ENCODE measurements at places on chromosomes 12 and 14.

GRCh38 chr12:131118371-131118770, 164.7 kb downstream of the ADGRD1 start:
- DNase-seq: no peak

GRCh38 chr12:20282401-20282800, 85.9 kb upstream of the PDE3A start:
- DNase-seq: no peak

- DNase-seq: no peak
Observed at GRCh38 chr14:56217380-56218045, 99.3 kb downstream of the PELI2 start.

DNA sequence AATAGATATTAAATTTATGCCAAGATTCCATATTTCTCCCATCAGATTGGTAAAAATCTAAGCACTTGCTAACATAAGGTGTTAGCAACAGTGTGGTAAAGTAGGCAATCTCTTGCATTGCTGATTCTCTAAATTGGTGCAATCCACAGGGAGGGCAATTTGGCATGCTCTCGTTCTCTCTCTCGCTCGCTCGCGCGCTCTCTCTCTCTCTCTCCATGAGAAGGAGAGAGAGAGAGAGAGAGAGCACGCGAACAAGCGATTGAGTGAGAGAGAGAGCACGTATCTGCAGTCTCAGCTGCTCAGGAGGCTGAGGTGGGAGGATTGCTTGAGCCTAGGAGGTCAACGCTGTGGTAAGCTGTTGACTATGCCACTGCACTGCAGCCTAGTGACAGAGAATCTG, 25.9 kb downstream of the PSEN1 start:
- no peak for DNase-seq

- no peak for DNase-seq
Observed at GRCh38 chr12:28374556-28374955, 184.3 kb downstream of the CCDC91 start.

DNA sequence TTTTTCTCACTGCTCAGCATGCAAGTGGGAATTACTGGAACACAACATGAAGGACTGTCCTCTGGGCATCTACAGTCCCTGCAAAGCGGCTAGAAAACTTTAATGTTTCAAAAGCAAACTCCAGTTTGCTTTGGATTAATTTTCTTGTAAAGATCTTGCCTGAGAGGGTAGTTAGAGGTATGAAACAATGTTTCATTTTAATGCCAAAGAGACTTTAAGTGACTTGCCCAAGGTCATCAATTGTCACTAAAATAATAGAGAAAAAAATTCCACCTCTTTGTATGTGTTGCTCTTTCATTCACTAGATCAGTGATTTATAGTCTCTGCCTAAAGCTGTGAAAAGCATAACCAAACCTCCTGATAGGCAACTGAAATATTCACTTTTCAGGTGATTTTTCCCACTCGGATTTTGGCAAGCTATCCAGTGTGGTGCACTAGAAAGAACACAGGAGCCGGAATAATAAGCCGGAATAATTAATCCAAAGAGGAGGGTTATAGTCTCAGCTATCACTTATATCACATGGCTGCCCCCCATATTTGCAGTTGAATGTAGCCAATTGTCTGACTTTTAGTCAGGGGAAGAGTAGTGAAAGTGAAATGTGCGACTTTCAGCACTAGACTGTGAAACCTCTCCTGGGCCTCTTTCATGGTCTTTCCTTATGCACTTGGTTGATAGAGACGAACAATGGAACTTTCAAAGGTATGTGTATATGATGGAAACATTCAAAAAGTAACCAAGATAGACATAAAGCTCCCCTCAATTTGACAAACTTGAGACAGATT, 107.7 kb downstream of the SLC6A15 start:
- no peak for DNase-seq

DNA sequence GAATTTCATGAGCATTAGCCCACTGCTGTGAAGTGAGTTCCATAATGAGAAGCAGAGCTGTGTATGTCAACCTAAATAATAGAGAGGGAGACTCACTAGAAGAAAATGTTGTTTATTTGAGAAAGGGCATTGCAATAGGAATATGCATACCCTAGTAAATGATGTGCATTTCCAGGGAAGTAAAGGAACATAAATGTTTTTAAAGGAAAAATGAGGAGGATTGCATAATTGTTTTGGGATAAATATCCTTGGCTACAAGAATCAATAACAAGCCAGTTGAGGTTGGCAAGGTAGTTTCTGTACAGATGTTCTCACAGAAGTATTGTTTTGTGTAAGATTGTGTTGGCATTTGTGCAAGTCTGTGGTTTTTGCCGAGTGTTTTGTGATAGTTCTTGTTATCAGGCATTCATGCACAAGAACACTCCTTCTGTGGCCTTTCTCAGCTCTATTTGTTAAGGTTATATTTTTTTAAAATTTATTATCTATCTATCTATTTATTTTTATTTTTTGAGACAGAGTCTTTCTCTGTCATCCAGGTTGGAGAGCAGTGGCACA, 47.1 kb downstream of the EMP1 start:
- no peak for DNase-seq

DNA sequence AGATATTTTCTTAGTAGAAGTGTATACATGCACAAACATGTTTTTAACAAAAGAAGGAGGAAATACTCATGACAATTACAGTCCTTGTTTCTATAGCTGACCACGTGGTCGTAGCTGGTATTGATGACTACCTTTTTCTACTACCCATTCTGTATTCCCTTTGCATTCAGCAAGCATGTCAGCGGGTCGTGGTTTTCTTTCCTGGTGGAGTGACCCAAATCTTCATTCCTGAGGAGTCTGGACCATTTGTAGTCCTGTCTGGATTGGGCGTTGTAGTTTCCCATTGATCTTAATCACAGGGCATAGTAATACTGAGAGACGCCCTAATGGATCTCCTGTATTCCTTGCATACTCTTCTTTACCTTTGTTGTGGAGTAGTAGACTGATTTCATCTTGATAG, 472.1 kb upstream of the RGS6 start:
- DNase-seq: no peak

- DNase-seq: no peak
Observed at GRCh38 chr12:51887476-51888315, at the start of gene ANKRD33. Gene ANKRD33 (plus strand): TSS chr12:51888103. CDS start chr12:51888187, 84 bp downstream.

- no peak for DNase-seq
Observed at GRCh38 chr12:54987611-54988231, 3.2 kb upstream of the TESPA1 start.

DNA sequence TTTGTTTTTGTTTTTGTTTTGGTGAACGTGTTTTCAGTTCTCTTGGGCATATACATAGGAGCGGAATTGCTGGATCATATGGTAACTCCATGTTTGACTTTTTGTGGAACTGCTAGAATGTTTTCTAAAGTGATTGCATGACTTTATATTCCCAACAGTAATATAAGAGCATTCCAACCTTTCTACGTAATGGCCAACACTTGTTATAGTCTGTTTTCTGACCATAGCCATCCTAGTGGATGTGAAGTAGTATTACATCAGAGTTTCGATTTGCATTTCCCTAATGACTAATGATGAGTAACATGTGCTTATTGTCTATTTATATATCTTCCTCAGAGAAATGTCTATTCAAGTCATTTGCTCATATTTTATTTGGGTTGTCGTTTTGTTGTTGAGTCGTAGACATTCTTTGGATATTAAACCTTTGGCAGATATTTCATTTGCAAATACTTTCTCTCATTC, 268.7 kb downstream of the AEBP2 start:
- no peak for DNase-seq

- DNase-seq: no peak
Observed at GRCh38 chr14:81388336-81388735, 11.8 kb downstream of the STON2 start.

GRCh38 chr12:101637936-101638335, 43.2 kb downstream of the MYBPC1 start:
- no peak for DNase-seq

GRCh38 chr14:37669242-37669641, 73.8 kb downstream of the TTC6 start:
- no peak for DNase-seq

GRCh38 chr12:87020071-87020470, 763.9 kb upstream of the MGAT4C start:
- DNase-seq: no peak

DNA sequence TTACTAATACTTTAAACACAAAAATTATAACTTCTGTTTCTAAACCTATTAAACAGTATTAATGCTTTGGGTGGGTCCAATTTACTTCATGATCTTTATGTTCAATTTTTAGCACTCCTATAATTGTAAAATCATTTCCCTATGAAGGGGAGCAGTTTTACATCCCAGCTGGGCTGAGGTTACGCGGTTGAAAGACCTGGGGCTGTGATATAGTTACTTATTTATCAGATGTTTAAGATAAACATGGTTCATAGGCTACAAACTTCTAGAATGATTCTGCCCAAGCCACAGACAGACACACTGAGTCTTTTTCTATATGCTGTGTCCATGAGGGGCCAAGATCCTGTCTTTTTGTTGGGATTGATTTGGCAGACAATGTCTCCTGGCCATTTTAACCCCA, 44.4 kb downstream of the DYRK2 start:
- DNase-seq: no peak
